ENCODE measurements at places on chromosomes 16 and 17.

DNA sequence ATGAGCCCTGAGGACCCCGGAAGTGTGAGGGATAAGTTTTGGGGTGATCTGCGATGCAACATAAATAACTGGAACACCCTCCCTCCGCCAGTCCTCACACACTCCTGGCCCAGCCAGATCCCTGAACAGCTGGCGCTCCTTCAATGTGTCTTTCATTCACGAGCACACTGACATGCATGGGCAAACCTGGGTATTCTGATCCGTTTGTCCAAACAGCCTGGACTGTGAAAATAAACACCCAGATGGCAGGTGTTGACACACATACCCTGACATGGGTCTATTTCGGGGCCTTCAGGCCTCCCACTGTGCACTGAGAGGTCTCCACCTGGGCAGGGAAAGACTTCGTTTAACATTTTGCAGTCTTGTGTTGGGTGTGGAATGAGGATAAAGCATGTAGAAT, 3.0 kb upstream of the CPNE2 start:
- no peak overlapping the region for H3K4me3 ChIP-seq
- H3K36me3 ChIP-seq, result no peaks in the 10 kb centered on the region
- no peak overlapping the region for H3K27ac ChIP-seq
- H3K4me1 ChIP-seq, result peaks cover 4% of the 10 kb centered on the region
- no peak for DNase-seq

DNA sequence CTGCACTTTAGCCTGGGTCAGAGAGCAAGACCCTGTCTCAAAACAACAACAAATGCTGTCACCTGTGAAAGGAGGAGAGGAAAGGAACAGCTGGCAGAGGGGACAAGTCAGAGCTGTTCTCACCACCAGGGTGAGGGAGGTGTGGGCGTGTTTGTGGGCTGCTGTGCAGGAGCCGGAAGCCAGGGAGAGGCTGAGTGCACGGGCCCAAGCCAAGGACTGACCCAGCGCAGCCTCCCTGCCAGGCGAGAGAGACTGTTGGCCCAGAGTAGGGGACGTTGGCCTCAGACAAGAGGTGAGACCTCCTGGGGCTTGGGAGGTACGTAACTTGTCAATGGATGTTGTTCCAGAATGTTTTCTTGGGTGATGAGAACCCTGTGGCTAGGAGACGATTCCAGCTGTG, 10.7 kb downstream of the SPNS2 start:
- H3K27me3 ChIP-seq, result no peaks in the 10 kb centered on the region
- no peak overlapping the region for H3K4me3 ChIP-seq
- peaks cover 10% of the 10 kb centered on the region for H3K4me1 ChIP-seq
- no peaks in the 10 kb centered on the region for H3K36me3 ChIP-seq

GRCh38 chr16:51071326-51071725, 79.7 kb downstream of the SALL1 start:
- DNase-seq, result no peak
- H3K36me3 ChIP-seq, result no peaks in the 10 kb centered on the region
- no peak overlapping the region for H3K4me3 ChIP-seq
- H3K27me3 ChIP-seq, result no peaks in the 10 kb centered on the region
- no peaks in the 10 kb centered on the region for H3K4me1 ChIP-seq

DNA sequence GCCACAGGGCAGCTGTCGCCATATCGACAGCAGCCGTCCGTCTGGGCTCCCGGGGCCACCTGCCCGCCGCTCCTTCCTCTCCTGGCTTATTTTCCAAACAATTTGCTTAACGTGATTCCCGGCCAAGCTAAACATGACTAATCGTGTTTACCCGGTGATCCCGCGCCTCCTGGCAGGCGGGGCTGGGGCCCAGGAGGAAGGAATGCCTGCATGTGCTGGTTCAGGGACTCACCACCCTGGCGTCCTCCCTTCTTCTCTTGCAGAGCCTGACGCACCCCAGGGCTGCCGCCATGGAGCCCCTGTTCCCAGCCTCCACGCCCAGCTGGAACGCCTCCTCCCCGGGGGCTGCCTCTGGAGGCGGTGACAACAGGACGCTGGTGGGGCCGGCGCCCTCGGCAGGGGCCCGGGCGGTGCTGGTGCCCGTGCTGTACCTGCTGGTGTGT, 6.1 kb downstream of the SSTR5 start:
- H3K4me1 ChIP-seq, result no peaks in the 10 kb centered on the region
- H3K27me3 ChIP-seq, result no peaks in the 10 kb centered on the region
- no peaks in the 10 kb centered on the region for H3K36me3 ChIP-seq
- no peak overlapping the region for H3K27ac ChIP-seq

- H3K27ac ChIP-seq, result no peak overlapping the region
- H3K36me3 ChIP-seq, result no peaks in the 10 kb centered on the region
- DNase-seq, result no peak
Observed at GRCh38 chr16:66088681-66089080, 277.8 kb upstream of the CDH5 start.
